ENCODE measurements at places on chromosomes 5 and 9.

DNA sequence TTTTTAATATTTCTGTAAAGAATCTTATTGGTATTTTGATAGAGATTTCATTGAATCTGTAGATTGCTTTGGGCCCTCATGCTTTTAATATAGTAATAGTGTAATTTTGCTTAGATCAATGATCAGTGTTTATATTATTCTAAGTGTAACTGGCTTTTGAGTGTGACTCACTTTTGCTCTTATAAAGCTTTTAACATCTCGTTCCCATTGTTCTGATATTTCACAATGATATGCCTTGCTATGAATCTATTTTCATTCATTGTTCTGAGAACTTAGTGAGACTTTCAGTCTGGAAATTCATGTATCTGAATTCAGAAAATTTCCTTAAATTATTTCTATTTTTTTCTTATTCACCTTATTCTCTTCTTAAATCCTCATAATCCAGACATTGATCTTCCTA, 13.5 kb upstream of the MAMDC2 start:
- DNase-seq: no peak

GRCh38 chr9:14155237-14155636, 158.7 kb downstream of the NFIB start:
- DNase-seq: no peak

DNA sequence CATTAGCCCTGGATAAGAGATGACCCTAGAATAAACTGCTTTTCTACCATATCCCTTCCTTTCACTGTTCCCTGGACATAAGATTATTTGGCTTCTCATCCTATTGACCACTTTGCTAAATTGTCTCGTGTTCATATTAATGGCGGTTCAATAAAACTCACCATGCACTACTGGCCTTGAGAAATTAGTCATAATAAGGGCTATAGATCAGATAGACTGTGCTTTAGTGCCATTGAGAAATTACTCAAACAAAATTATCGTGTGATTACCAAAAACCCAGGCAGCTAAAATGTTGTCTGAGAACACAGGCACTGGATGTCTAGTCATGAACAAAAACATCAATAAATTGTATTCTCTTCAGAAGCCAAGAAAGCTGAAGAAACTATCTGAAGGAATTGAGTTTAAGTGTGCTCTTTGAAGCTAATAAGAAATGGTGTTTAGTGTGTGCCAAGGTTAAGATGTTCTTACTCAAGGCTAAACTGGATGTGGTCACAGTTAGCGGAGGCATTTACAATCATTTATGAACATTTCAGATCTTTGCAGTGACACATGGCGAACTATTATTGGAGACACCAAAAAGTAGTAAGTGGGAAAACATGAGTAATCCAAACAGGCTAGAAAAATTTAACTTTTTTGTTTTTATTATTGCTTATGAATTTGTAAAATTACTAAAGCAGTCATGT, 460.4 kb upstream of the RORB start:
- no peak for DNase-seq

DNA sequence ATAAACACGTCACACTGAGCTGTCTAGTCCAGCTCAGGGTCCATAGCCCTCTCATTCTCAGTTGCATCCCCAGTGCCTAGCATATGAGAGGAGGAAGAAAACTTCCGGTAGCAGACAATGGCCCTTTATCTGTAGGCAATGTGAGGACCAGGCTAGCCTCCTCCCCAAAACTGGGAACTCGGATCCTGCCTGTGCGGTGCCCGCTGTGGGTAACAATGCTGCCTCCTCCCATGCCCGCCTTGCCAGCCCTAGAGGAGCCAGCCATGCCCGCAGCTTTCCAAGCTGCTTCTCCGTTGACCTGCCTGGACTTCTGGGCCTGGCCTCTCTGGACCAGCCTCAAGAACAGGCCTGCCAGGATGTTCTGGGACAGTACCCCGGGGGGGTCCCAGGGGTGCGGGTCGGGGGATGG, 74.6 kb upstream of the ORM1 start:
- no peak for DNase-seq

GRCh38 chr5:137594717-137595116, 95.6 kb upstream of the SPOCK1 start:
- no peak for DNase-seq

Data from fibroblast of the conjunctiva (primary cell).